T-helper 1 cell (primary cell): ENCODE measurements at places on chromosomes 16 and 17.

- no peak for DNase-seq
Measured at GRCh38 chr16:346587-346986, 5.9 kb downstream of the AXIN1 start.

GRCh38 chr16:68447653-68448359 is 502 bp downstream of the SMPD3 start:
- no peak for DNase-seq

DNA sequence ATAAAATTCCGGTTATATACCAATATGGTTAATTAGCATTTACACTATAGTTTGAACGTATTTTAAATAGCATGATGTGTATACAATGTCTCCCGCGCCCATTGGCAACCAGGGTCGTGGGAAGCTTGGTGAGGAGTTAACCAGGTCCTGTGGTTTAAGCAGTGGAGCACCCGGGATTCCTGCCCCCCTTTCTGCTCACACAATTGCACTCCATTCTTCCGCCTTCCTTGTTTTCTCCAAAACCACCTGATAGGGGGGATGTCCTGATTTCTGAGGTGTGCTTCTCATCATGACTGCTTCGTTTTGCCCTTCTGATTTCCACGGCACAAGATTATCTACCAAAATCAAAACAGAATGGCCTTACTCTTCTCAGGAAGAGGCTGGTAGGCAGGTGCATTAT is 35.8 kb downstream of the WIPI1 start:
- DNase-seq = no peak

GRCh38 chr17:64171041-64171440 is 41.1 kb upstream of the ERN1 start:
- no peak for DNase-seq

GRCh38 chr17:20071824-20072691 is 62.9 kb downstream of the SPECC1 start:
- DNase-seq = no peak

- no peak for DNase-seq
Measured at GRCh38 chr17:75596320-75597087, 8.9 kb downstream of the MYO15B start.

GRCh38 chr16:87180069-87180468 is 137.1 kb downstream of the C16orf95 start:
- DNase-seq = no peak

GRCh38 chr16:3857189-3858043 is 23.1 kb downstream of the CREBBP start:
- DNase-seq = no peak

DNA sequence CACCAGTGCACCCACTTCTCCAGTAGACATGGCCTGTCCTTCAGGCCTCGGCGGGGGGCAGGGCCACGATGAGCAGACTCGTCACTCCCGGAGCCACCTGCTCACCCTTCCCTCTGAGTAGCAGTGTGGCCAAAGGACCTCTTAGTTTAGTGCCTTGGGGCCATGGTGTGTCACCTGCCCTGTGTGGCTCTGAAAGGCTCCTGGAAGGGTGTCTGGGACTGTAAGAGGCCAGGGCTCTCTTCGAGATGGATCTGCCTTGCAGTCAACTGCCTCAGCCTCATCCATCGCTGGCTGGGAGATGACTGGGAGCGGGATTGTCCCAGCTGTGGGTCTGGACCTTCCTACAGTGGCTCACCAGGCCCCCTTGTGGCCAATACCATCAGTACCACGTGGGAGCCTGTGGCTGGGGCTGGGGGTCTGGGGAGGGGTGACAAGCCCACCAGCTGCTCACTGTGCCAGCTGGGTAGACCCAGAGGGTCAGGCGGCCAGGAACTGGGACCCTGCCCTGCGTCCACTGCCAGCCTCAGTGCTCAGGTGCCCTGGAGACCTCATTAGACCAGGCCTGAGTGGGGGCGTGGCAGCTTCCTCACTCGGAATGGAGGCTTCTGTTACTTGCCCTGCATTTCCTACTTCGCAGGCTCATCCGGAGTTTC is 133.4 kb downstream of the OR1D5 start:
- DNase-seq = no peak

GRCh38 chr17:35679007-35679682 is 52.3 kb upstream of the RASL10B start:
- DNase-seq = no peak

DNA sequence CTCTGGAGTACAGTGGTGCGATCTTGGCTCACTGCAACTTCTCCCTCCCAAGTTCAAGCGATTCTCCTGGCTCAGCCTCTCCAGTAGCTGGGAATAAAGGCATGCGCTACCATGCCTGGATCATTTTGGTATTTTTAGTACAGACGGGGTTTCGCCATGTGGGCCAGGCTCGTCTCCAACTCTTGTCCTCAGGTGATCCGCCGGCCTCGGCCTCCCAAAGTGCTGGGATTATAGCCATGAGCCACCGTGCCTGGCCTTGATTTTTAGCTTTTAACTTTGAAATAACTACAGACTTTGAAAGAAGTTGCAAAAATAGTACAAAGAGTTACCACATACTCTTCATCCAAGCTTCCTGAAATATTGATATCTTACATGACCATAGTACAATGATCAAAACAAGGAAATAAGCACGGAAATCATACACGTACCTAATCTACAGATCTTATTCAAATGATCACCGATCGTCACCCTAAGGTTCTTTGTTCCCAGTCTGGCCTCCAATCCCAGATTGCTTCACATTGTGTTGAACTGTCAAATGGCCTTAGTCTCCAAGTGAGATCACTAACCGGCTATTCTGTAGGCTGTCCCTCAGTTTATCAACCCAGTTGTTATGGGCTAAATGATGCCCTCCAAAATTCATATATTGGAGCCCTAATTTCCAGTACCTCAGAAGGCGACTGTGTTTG is 18.4 kb downstream of the NPIPA1 start:
- DNase-seq = no peak

GRCh38 chr16:69116256-69116875 is 10.9 kb downstream of the HAS3 start:
- DNase-seq = no peak

DNA sequence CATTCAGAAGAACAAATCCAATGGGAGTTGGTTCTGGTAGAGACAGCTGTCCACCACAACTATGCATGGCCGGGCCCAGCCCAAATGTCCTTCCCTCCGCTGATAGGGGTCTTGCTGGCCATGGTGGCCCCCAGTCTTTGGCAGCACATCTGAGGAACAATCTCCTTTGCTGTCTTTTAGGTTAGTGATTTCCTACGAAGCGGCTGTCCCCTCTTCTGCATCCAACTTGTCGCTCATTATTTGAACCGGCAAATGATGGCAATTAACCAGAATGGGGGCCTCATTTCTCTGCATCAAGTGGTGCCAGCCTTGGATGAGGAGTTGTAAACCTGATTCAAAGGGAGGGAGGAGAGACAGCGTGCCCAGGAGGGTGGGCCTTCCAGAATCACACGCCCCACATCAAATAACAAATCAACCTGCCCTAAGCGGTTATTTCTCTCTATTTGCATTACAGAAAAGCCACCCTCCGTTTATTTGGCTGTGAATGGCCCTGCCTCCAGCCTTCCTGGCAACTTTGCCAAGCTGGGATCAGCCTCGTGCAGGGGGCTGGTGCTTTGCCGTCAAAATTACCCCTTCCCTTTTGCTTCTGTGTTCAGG is 156.5 kb downstream of the RGS9 start:
- DNase-seq = no peak

- no peak for DNase-seq
Measured at GRCh38 chr16:73298562-73298961, 250.6 kb upstream of the ZFHX3 start.

- DNase-seq = no peak
Measured at GRCh38 chr16:28164140-28164539, 47.6 kb downstream of the XPO6 start.

GRCh38 chr16:85454171-85454872 is 158.8 kb upstream of the GSE1 start:
- no peak for DNase-seq

- DNase-seq = no peak
Measured at GRCh38 chr16:81583893-81584631, 139.5 kb downstream of the CMIP start.

DNA sequence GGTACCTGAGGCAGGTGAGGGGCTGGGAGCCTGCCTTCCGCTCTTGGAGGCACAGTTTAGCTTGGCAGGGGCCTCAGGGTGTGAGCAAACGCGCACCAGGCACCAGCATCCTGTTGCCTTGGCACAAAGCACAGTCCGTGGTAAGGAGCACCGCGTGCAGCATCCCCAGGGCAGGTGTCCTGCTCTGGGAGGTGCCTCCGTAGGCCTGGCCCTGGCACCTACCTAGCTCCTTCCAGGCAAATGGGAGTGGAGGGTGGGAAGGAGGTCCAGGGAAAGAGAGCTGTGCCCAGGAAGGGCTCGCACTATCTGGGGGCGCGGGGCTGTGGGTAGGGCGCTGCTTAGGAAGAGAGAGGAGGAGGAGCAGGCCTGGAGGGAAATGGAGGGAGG is 3.1 kb upstream of the GSE1 start:
- DNase-seq = no peak

DNA sequence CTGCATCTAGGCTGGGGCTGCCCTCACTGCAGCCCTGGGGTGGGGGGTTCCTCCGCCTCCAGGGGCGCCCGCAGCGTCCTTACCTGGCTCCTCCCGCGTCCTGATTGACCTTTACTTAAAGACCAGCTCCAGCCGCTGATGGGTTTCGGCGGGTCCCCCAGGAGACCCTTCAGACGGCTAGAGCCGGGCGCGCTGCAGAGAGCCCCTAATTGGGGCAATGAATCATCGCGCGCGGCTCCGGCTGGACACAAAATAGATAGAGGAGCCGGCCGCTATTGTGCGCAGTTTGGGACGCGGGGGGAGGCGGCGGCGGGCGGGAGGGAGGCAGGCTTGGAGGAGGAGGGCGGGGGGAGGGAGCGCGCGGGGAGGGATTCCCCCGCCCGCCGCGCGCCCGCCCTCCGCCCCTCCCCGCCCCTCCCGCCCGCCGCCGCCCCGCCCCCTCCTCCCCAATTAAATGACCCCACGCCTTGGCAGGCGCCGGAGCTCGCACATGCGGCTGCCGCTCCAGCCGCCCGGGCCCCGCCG is 56.5 kb upstream of the CIBAR2 start:
- no peak for DNase-seq

DNA sequence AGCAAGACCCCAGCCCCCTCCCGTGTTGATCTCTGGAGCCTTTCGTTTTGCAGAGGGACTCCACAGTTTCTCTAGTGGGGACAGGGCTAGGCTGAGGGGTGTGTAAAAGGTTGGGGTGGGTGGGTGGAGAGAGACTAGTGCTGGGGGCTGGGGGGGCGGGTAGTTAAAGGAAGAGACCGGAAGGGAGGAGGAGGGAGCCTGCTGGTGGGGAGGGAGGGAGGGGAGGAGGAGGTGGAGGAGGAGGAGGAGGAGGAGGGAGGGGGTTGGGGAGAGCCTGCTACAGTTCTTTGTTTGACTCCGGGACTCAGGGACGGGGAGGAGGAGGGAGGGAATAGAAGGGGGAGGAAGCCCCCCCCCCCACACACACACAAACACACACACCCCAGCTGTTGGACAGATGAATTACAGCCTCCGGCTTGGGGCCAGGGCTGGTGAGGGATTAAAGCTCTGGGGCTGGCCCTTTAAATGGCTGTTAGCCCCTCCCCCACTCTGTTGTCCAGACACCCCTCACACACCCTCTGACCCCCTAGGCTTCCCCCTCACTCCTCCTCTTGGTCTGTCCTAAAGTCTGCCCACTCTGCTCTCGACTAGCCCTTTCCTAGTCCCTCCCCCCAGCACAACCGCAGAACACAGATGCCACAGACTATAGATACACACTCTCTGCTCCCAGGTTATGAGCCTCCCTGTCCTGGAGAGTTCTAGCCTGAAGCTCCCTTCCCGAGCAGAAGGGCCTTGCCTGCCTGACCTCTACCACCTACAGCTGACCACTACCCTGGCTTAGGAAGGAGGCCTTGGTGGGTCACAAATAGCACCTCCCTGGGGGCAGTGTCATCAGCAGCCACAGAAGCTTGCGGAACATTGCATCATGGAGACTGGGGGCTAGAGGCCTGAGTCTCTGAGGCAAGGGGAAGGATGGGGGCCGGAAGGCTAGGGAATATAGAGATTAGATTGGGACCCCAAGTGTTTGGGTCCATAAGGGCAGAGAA is 4.4 kb downstream of the KDM6B start:
- no peak for DNase-seq

- DNase-seq = no peak
Measured at GRCh38 chr17:73316919-73317505, 5.2 kb upstream of the CDC42EP4 start.

- no peak for DNase-seq
Measured at GRCh38 chr16:81410643-81411293, 33.8 kb upstream of the CMIP start.

- DNase-seq = no peak
Measured at GRCh38 chr17:59851439-59852375, 41.0 kb downstream of the TUBD1 start.

DNA sequence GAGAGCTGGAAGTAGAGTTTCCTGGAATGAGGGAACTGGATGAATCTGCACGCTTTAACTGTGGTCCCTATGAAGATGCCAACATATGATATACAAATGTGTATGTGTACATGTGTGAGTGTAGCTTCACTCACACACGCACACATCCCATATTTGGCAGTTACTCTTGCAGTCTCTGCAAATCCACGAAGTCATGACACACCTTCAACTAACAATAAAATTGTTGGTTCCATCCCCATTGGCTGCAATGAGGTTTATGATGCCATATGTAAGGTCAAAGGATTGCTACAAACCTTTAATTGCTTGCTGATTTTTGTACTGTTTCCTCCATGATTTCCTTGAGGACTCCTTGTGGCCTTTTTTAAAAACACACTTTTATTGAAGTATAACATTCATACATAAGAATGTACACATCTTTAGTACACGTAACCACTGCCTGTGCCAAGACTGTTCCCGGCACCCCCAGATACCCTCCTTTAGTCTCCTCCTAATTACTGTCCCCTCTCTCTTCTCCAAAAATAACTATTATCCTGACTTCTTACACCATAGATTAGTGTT is 22.0 kb downstream of the MYO1D start:
- DNase-seq = no peak

- DNase-seq = no peak
Measured at GRCh38 chr16:4336701-4337539, 14.2 kb downstream of the PAM16 start.

DNA sequence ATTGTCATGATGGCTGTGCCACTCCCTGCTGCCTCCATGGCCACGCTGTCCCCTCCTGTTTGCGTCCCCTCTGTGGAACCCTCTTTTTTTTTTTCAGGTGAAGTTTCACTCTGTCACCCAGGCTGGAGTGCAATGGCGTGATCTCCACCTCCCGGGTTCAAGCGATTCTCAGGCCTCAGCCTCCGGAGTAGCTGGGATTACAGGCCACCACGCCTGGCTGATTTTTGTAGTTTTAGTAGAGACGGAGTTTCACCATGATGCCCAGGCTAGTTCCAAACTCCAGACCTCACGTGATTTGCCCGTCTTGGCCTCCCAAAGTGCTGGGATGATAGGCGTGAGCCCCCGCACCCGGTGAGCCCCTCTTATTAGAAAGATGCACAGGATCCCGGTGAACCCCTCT is 11.0 kb upstream of the UBE2I start:
- no peak for DNase-seq

GRCh38 chr16:4388271-4389021 is 16.8 kb downstream of the VASN start:
- no peak for DNase-seq
